ENCODE measurements at places on chromosomes 11 and 22.

DNA sequence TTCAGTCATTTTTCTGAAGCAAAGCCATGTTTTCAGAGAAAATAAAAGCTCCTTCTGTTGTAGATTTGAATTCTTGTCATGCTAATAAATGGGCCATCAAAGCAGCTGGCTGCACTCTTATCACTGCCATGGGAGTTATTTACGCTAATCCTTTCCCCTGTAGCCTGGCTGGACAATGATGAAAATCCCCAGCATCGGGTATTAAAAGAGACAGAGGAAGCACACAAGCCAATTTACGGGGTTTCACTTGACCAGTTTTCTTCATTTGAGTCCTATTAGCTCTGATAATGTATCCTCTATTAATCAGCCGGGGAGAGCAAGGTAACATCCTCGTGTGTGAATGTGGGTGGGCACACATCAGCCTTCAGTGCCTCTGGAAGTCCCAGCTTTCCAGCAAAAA is 470.2 kb upstream of the API5 start:
- DNase-seq, result no peak

DNA sequence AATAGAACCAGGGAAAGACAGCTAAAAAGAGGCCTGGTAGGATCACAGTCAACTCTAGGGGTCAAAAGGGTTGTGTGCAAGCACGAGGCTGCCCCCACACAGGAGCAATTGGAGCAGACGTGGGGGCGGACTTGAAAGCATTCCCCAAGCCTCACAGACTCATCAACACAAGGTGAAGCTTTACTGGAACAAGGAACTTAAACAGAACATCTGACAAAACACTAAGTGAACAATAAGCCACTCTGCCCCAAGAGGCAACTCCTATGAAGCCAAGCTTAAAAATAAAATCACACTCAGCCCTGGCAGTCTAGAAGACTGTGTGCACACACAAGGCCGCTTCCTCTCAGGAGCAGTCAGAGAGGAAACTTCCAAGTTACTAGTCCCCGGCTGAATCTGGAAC is 32.2 kb upstream of the TEAD1 start:
- no peak for DNase-seq

DNA sequence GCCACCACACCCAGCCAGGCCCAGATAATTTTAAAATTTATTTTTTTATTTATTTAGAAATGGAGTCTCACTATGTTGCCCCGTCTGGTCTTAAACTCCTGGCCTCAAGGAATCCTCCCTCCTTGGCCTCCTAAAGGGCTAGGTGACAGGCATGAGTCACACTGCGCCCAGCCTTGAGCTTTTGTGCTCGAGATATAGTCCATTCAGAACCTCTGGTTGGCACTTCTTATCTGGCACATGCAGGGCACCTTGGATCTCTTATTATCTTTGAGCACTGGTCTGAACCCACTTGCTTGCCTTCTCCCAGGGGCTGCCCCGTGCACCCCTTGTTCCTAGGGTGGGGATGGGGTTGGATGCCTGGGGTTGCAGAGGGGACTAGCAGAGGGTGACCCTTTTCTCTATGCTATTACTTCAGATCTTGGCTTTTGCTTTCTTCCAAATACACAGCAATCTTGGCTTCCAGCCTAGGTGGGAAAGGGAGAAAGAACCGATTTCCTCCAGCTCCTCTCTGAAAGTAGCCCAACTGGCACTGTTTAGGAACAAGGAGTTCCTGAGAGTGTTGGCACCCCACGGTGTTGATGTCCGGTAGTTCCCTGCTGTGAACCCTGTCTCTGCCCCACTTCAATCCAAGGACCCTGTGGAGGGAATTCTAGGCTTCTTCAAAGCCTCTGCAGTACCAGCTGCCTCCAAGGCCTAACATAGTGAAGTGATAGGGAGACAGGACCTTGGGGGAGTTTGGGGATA is 1.3 kb upstream of the SLC3A2 start:
- DNase-seq, result no peak

GRCh38 chr11:124663861-124664260 is 9.7 kb downstream of the SIAE start:
- no peak for DNase-seq

GRCh38 chr11:3894128-3894731 is 38.8 kb downstream of the STIM1 start:
- peak; percentile 79 for DNase-seq

- no peak for DNase-seq
Observed at GRCh38 chr11:27619039-27619574, 81.1 kb downstream of the BDNF start.

DNA sequence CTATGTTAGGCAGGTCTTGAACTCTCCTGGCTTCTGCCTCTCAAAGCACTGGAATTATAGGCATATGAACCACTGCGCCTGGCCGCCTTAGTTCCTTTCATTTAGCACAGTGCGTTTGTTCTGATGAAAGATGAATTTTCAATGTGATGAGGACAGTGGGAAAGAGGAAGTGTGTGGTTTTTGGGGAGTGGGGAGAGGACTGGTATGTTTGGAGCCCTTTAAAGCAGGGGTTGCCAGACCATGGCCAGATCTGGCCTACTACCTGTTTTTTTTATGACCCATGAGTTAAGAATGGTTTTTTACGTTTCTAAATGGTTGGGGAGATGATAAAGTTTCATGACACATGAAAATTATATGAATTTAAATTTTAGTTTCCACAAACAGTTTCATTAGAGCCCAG is 12.5 kb downstream of the ATXN10 start:
- no peak for DNase-seq

- no peak for DNase-seq
Observed at GRCh38 chr11:107736546-107736945, 24.7 kb upstream of the SLN start.

DNA sequence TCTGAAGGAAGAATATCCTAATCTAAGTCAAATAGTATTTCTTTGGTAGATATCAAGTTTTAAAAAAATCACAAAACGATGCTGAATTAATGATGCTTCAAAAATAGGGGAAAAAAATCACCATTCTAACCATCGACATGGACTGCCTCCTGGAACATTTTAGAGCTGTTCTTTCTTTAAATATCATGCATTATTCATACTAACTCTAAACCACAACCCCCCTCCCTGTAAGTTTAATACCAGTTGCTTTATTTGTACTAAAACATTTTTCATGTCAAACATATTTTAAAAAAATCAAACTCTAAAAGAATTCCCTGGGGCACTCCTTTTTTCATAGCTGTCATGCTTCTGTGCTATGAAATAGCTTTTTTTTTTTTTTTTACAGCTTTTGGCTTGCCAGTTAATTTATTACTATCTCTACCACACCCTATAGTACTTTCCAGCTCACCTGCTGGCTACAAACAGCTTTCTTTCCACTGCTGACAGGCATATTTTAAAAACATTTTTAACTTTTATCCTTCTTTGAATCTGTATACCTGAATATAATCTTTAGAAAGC is 256.9 kb downstream of the SOX6 start:
- DNase-seq, result no peak

GRCh38 chr22:50081426-50082196 is 3.6 kb downstream of the MLC1 start:
- no peak for DNase-seq

DNA sequence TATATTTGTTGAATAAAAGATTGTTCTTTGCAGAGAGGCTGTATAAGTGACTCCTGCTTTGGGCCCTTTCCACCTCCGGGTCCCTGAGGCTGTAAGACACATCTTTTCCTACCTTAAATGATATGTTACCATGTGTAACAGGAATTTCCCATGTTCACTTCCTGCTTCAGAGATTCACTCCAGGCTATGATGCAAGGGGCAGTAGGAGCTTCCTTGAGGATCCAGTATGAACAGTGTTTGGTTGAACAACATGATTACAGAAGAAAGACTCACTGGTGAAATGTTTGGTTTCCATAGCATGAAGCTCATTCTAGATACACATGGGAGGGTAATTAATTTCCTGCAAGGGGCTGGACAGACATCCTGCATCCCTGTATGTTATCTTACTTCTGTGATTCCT is 25.6 kb upstream of the ZDHHC13 start:
- DNase-seq, result no peak

GRCh38 chr11:95968585-95968984 is 44.7 kb upstream of the MTMR2 start:
- DNase-seq, result no peak

DNA sequence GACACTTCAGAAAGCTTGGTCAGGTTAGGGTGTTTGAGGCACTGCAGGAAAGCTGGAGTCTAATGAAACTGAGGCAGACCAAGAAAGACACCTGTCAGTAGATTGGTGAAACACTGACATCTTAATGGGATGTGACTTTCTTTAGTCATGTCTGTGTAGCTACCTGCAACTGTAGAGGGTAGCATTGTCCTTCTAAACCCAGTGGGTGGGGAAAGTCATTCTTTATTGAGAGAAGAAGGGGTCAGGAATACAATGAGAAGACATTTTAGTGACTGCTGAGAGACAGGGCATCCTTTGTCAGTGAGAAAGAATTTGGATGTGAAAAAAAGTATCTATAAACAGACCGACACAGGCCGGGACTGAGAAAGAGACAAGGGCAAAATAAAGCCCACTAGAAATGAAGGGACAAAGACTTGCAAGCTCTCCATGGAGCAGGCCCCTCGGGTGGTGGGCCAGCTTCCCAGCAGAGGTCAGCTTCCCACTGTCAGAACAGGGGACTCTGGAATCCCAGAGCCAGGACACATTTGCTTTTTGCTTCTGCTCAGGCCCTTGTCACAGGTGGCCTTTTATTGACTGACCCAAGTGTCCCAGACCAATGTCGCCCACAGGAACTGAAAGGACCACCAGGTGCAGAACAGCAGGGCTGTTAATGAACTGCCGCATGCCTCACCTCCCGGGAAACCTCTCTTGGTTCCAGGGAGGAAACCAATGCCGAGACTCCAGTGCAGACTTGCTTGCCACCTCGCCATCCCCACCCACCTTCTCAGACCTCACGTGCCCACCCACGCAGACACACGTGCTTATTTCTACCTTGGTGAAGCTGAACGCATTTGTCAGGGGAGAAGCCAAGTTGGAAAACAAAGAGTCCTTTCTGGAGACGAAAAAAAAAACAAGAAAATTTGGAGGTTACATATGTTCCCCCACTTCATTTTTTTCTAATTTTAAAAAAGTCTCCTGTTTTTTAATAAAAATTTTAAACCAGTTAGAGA is 212.8 kb downstream of the TENM4 start:
- no peak for DNase-seq

GRCh38 chr22:20194681-20195593 is 44.1 kb upstream of the CCDC188 start:
- DNase-seq, result no peak

- DNase-seq, result no peak
Observed at GRCh38 chr11:36404831-36405230, 105.2 kb downstream of the TRAF6 start.

DNA sequence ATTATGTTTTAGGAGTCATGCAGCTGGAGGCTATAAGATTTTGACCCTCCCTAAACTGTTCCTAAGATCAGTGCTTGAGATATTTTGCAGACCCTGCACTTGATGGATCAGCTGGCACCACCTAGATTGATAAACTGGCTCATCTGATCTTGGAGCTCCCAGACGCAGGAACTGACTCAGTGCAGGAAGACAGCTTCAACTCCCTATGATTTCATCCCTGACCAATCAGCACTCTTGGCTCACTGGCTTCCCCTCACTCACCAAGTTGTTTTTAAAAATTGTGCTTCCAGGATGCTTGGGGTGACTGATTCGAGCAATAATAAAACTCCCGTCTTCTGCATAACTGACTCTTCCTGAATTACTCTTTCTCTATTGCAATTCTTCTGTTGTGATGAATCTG is 637.5 kb upstream of the FAT3 start:
- no peak for DNase-seq

DNA sequence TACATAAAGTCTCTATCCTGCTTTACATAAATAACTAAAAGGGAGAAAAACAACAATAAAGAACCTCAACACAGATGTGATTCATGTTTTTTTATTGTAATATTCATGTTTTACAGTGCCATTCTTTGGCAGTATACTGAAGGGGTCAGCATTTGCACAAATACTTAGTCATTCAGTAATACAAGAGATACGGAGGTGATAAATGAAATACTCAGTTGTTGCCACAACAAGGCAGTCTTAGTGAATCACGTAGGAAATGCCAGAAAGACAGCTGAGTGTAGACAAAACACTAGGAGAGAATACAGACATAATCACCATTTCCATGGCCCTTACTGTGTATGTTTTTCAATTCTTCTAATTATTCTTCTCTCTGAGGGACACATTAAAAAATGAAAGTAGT is 910.4 kb downstream of the METTL15 start:
- DNase-seq, result peak; percentile 60

DNA sequence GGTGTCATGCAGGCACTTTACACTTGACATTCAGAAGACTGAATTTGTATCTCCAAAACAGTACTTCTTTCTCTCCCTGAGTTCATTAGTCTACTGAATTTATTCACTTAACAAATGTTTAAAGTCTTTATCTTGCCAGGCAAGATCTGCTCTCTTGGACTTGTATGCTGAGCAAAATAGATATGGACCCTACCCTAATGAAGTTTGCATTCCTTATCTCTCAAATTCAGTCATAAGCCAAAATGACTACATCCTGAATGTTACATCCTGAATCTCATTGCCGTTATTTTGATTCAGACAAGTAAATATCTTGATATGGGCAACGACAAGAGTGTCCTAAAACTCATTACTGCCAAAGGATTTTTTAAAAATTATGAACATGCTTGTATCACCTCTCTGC is 29.7 kb downstream of the FAR1 start:
- no peak for DNase-seq

GRCh38 chr11:32918427-32918826 is 25.8 kb downstream of the QSER1 start:
- DNase-seq, result no peak

- DNase-seq, result no peak
Observed at GRCh38 chr11:128232588-128232987, 354.8 kb downstream of the ETS1 start.

DNA sequence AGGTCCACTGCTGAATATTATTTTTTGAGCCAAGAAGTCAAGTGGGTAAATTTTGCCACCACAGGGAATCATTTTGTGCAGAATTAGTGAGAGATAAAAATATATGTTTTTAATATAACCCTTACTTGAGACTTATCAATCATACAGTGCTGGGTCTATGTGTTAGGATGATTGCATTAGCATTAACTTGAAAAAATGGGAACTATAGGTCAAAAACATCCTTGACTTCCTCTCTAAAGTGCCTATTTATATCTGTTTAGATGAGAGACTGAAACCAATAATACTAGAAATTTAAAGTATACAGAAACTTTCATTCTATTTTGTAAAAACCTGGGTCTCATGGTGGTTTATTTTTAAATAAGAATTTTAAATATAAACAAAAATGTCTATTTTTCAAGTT is 65.1 kb upstream of the CARD18 start:
- DNase-seq, result no peak

DNA sequence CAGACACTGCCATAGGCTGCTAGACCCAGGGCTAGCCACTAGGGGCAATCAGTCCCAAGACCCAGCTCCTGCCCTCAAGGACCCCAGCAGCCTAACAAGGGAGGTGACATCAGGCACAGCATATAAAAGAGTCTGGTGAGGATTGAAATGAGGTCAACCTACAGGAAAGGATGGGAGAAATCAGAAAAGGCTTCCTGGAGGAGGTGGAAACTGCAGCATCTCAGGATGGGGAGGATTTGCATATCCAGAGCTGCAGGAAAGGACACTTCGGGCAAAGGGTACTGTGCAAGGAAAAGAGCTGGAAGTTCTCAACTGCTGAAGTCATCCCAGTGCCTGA is 2.9 kb upstream of the ARFGAP2 start:
- DNase-seq, result no peak

GRCh38 chr11:14182833-14183364 is 176.1 kb downstream of the RRAS2 start:
- DNase-seq, result no peak

- no peak for DNase-seq
Observed at GRCh38 chr11:23997356-23997755, 499.5 kb upstream of the LUZP2 start.

- no peak for DNase-seq
Observed at GRCh38 chr22:33887173-33887572, 33.1 kb downstream of the LARGE1 start.

- no peak for DNase-seq
Observed at GRCh38 chr22:46082633-46083032, 67.7 kb upstream of the PPARA start.
